G401 (cell line): ENCODE measurements at places on chromosomes 3 and 15. TPM values are rescaled to one million over a fixed set of nuclear protein-coding genes. Genes with fewer than 3 reads are reported as not detected.
A peak's percentile ranks its signal among the peaks of the same experiment; 100 is the strongest.

Gene CHRNA7
- 0.20 and 1.3 TPM in 2 replicates for total RNA-seq

DNA sequence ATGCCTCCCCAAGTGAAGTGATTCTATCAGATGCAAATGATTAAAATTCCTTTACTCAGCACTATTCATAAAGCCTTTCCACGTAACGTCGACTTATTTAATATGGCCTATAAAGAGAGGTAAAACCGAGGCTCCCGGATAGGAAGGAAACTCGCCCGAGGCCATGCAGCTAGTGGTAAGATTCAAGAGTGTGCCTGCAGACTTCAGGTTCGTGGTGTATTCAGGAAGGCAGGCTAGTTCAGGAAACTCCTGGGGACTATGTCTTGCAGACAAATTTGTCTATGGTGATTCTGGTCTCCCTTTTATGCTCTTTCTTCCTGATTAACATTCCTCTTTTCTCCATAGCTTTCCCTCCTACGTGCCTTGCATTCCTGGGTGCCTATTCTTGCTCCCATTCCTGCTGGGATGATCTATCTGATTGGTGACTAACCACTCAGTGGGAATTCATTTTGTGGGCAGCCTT lies 150.7 kb downstream of the SST start:
- DNase-seq, result no peak

Gene ZNF501
- 0.03 TPM in 1 of 2 replicates, not detected in the other for total RNA-seq

DNA sequence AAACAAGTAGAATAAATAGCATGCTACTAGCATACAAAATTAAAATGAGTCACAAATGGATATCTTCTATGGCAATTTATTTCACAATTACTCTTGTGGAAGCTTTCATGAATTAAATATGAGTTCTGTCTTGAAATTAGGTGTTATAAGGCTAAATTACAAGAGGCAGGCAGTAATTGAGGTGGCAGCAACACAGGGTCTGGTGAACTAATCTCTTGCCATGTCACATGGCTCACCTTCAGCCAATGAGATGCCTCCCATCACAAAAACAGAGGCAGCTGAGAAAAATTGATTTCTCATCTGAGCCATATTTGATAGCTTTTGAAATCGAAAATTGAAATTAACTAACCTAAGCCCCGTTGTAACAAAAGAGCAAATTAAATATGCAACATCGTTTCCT lies 268.8 kb downstream of the NR2F2 start:
- DNase-seq, result no peak

GRCh38 chr15:55230051-55230670 lies 33.4 kb upstream of the RSL24D1 start:
- DNase-seq, result no peak

GRCh38 chr15:31338879-31339557 lies 12.4 kb downstream of the KLF13 start:
- peak; percentile 48 for DNase-seq

DNA sequence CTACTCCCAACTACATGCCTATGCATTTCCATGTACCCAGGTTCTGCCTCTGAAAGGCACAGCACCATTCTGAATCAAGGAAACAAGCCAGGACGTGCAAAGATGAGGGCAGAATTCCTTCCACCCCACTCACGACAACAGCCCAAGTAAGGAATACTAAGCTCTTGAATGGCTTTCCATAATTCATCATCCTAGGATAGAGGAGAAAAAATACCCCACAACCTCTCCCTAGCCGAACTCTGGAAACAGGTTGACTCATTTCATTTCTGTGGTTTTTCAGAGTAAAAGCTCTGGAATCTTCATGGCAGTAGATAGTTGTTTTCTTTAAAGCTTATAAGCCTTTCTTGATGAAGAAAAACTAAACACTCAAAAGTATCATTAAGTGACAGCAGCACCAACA lies 77.8 kb downstream of the PDZRN3 start:
- no peak for DNase-seq

GRCh38 chr3:28279770-28280169 lies 38.4 kb downstream of the CMC1 start:
- no peak for DNase-seq
